ENCODE measurements at places on chromosomes 1 and 21.

- no peak for DNase-seq
Observed at GRCh38 chr1:162400790-162401355, 11.1 kb downstream of the SH2D1B start.

DNA sequence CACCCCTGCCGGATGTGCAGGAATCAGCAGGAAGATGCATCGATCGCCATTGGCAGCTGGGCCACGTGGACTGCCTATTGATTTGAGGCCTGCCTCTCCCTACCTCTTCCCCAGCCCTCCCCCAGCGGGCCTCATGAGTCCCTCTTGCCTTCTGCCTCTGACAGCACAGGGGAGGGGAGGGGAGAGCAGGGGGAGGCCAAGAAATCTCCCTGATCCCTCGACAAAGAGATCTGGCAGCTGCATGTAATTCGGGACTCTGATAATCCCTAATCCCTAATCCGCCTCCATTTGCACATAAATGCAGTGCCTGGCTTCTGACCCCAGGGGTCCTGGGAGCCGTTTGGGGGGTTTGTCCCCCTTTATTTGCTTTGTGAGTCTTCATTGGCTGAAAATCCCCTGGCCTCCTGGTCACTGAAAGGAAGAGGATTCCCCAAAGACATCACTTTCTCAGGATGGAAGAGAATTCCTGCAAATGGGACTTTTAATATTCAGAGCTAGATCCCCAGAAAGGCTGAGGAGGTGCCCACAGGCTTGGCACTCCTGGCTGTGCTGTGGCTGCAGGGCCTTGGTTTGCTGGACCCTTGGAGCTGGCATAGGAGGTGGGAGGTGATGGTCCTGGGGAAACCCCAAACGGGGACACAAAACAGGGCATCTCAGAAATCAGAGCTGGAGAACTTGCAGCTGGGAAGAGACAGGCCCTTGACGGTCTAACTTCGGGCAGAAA lies 239.4 kb upstream of the POU3F1 start:
- no peak for DNase-seq

DNA sequence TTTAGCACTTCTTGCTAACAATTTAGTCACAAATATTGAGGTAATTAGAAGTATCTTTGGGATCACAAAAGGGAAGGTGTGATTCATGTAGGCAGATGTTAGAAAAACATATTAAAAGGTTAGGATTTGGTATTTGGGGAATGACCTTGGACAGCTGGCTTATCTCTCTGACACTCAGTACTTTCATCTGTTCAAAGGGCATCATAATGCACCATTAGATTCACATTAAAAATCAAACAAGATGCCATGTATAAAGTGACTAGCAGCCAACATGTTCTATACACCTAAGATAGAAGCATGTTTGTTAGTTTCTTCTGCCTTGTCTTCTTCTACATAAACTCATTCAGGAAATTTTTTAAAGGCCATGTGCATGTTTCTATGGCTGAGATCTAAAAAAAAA lies 56.5 kb upstream of the ESRRG start:
- DNase-seq: no peak

GRCh38 chr21:42580793-42581321 lies 67.2 kb downstream of the SLC37A1 start:
- no peak for DNase-seq

GRCh38 chr1:28323720-28324119 lies 5.1 kb upstream of the MED18 start:
- DNase-seq: peak; percentile 30

GRCh38 chr1:111762332-111762731 lies 6.6 kb downstream of the DDX20 start:
- DNase-seq: no peak

DNA sequence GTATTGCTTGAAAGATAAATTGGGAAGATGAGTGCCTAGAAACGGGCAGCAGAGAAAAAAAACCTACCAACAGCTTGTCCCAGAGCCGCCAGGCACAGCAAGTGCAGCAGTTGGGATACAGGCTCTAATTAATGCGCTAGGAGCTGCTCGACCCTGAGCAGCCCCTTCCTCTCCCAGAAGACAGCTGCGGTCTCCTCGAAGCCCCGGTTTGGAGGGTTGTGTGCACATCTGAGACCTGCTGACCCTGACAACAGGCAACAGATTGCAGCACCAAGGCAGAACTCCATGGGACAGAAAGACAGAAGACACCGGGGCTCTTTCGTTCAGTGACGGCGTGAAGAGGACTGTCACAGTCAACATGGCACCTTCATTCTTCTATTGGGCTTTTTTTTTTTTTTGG lies 101.4 kb downstream of the TSEN15 start:
- DNase-seq: peak; percentile 19

- DNase-seq: peak; percentile 10
Observed at GRCh38 chr1:91821126-91821868, 64.7 kb downstream of the TGFBR3 start.

GRCh38 chr1:161420763-161421455 lies 53.2 kb upstream of the CFAP126 start:
- DNase-seq: peak; percentile 51

- DNase-seq: no peak
Observed at GRCh38 chr1:4307911-4308545, 346.4 kb upstream of the AJAP1 start.

- DNase-seq: no peak
Observed at GRCh38 chr1:228860911-228861831, 125.9 kb downstream of the RHOU start.

DNA sequence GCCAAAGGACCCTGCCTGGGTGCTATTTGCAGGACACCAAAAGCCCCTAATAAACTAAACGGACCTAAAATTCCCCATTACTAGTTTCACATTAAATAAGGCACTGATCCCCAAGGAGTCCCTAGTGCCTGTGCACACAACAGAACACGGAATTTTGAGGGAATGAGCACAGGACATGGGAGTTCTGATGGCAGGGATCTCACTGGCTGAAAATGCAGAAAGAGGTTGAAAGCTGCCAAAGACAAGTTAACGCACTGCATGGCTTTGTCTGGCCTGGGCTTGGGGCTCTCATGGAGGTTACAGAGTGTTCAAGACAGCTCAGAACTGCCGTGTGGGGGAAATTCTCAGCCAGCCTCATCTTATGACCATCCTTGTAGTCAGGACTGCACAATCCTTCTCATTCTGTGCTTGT lies 15.6 kb upstream of the ATP1B1 start:
- DNase-seq: no peak

GRCh38 chr21:34181431-34182039 lies 108.2 kb downstream of the MRPS6 start:
- no peak for DNase-seq

DNA sequence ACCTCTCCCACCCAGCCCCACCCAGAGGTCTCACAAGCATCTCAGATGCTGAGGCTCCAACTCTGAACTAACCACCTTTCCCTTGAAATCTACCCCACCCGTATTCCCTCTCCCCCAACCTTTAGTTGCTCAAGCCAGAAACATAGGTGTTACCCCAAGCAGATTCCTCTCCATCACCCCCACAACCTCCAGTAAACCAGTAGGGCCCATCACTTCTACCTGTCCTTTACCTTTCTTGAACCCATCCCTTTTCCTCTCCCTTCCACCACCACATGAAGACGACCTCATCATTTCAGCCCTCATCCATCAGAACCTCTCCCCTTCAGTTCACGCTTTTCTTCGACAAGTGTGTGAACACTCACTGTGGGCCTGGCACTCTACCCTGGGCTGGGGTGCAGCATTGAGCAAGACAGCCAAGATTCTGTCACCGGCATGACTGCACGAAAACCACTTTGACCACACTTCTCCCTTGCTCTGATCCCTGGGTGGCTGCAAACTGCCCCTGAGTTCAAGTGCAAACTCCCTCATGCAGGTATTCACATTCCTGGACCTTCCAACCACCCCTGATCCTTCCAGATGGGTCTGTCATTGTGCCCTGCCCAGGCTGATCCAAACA lies 65.5 kb upstream of the LAPTM5 start:
- DNase-seq: peak; percentile 72

DNA sequence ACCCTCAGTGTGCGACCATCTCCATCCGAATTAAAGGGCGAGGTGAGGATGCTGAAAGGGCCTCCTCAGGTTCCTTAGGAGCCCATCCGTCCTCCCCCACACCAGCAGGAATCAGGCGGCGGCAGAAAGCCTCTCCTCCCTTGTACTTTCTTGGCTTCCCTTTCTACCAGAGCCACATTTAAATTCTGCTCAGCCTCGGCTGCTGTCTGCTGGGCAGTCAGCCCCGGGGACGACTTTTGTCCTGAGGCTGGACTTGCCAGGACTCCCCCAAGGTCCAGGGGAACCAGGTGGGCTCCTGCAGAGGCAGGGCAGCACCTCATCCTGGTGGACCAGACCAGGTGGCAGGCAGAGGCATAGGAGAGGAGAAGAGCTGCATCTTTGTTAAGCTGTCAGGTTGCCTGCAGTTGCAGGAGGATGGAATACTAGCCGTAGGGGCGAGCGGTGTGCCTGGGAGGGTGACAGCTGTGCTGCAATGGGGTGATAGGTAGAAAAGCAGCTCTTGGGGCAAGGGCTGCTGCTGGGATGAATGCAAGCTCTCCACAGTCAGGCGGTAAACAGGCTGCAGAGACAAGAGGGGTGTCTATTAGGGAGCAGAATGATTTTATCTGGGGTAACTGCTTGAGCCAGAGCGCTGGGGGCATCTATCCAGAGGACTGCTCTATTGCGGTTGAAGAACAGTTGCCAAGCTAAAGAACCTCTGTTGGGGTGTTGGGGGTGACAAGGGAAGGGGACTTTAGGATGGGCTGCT lies 46.2 kb upstream of the WASF2 start:
- DNase-seq: no peak

DNA sequence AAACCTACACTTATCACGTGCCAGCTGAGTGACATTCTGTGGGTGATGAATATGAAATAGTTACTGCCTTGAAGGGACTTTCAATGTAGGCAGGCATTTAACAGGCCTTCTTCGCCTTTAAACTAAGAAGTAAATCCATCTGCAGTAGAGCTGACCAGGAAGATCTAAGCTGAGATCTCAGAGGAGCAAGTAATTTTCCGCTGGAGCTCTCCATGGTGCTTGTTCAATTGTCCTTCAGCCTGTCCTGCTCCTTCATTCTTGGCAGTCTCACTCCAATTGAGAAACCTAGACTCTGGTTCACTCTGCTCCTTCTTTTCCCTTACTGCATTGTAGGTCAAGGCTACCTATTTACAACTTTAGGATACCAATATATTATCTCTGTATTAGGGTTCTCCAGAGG lies 183.5 kb downstream of the HMCN1 start:
- peak; percentile 32 for DNase-seq

- no peak for DNase-seq
Observed at GRCh38 chr1:4256351-4256750, 356.3 kb upstream of the C1orf174 start.

DNA sequence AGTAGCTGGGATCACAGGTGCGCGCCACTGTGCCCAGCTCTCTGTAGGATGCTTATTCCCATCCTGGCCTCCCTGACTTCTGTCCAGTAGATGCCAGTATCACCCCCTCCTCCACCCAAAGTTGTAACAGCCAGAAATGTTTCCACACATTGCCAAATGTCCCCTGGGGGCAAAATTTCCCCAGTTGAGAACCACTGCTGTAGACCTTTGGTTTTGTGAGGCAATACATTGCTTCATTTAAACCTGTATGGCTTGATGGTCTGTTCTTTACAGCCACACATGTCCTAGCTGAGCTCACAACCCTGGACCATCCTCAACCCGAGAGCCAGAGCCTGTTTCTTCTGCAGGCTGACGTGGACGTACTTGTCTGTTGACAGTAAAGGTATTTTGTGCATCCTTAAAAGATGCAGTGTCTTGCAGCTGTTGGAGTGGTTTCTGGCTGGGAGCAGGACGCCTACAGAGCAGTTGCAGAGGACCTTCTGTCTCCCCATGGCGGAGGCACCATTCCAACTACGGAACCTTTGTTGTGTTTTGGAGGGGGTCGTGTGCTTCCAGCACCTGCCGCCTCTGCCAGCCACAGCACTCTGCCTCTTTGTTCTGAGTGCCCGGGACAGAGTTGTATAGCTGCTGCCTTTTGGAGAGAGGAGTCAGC lies 26.6 kb downstream of the DOP1B start:
- peak; percentile 28 for DNase-seq

- no peak for DNase-seq
Observed at GRCh38 chr1:66723985-66724384, 28.3 kb upstream of the DYNLT5 start.

DNA sequence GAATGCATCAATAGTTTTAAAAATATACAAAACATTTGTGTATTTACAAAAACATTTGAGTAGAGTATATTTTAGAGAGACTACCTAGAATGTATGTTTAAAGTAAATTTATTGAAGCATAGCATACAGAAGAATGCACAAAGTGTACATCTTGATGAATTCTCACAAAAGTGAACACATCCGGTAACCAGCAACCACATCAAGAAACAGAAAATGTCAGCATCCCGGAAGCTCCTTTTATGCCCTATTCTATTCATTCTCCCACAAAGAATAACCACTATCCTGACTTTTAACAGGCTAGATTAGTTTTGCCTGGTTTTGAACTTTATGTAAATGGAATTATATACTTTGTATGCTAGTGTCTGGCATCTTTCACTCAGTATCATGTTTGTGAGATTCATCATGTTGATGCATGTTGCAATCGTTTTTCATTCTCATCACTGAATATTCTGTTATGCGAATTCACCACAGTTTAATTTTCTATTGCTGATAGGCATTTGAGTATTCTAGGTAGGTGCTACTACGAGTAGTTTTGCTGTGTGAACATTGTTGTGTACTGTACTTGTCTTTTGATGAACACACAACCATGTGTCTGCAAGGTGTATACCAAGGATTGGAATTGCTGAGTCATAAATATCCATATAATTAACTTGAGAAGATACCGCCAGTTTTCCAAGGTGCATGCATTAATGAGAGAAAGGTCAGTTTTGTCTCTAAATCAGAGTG lies 75.4 kb downstream of the CACHD1 start:
- no peak for DNase-seq

DNA sequence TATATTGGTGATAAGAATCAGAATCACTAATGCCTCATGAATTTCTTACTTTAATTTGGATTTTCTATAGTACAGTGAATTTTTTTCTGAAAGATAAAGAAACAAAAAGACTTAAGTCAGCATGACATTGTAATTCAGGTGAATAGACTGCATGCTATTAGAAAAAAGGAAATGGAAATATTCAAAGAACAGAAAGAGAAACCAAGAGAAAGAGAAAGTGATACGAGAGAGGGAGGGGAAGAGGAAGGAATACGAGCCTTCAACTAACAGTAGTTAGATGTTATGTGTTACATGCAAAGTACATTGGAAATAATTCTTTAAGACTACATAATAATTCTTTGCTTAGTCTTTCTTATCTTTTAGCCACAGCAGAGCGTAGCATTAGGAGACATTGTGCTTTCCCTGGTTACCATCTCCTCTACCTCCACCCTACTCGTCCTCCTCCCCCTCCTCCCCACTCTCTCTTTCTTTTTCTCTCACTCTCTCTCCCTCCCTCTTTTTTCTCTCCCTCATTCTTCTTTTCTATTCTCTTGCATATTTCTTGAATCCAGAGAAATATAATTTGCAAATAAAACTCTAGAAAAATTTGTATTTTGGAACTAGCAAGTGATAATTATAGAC lies 46.4 kb upstream of the ADGRL4 start:
- peak; percentile 22 for DNase-seq

- no peak for DNase-seq
Observed at GRCh38 chr1:87249803-87250202, 78.9 kb upstream of the LMO4 start.

GRCh38 chr1:87926921-87927320 lies 598.2 kb downstream of the LMO4 start:
- DNase-seq: no peak

GRCh38 chr1:92125204-92125603 lies 45.1 kb downstream of the BTBD8 start:
- no peak for DNase-seq

- no peak for DNase-seq
Observed at GRCh38 chr1:170893655-170894297, 41.6 kb upstream of the MROH9 start.

- no peak for DNase-seq
Observed at GRCh38 chr21:44816761-44817505, 929 bp downstream of the SUMO3 start.

- peak; percentile 56 for DNase-seq
Observed at GRCh38 chr1:53508991-53509666, 49.9 kb downstream of the DMRTB1 start.

Data from hematopoietic multipotent progenitor cell treated with erythropoietin and hydrocortisone succinate and interleukin-3 and kit ligand, for 4 days (in vitro differentiated cells).